LHCN-M2 (cell line): ENCODE measurements at places on chromosomes 5 and 9. TPM values are rescaled to one million over a fixed set of nuclear protein-coding genes. Genes with fewer than 3 reads are reported as not detected.

Gene ABLIM3
- 75.1 and 75.5 TPM in 2 replicates for total RNA-seq

Gene FAM221B
- total RNA-seq, result not detected in 2 replicates

Gene SPRY4
- 25.6 and 36.4 TPM in 2 replicates for total RNA-seq

Gene PCDHB5
- total RNA-seq, result 0.63 and 1.1 TPM in 2 replicates

Gene PCDHB3
- total RNA-seq, result 2.0 and 2.4 TPM in 2 replicates

Gene CD274
- total RNA-seq, result 5.5 and 7.9 TPM in 2 replicates
